ENCODE measurements at places on chromosomes 1 and 21.

- DNase-seq = no peak
Observed at GRCh38 chr1:117127795-117128194, 6.2 kb upstream of the TRIM45 start.

GRCh38 chr1:86155807-86156565 lies 586 bp downstream of the COL24A1 start:
- no peak for DNase-seq

- no peak for DNase-seq
Observed at GRCh38 chr1:203147376-203147775, 19.9 kb downstream of the ADORA1 start.

DNA sequence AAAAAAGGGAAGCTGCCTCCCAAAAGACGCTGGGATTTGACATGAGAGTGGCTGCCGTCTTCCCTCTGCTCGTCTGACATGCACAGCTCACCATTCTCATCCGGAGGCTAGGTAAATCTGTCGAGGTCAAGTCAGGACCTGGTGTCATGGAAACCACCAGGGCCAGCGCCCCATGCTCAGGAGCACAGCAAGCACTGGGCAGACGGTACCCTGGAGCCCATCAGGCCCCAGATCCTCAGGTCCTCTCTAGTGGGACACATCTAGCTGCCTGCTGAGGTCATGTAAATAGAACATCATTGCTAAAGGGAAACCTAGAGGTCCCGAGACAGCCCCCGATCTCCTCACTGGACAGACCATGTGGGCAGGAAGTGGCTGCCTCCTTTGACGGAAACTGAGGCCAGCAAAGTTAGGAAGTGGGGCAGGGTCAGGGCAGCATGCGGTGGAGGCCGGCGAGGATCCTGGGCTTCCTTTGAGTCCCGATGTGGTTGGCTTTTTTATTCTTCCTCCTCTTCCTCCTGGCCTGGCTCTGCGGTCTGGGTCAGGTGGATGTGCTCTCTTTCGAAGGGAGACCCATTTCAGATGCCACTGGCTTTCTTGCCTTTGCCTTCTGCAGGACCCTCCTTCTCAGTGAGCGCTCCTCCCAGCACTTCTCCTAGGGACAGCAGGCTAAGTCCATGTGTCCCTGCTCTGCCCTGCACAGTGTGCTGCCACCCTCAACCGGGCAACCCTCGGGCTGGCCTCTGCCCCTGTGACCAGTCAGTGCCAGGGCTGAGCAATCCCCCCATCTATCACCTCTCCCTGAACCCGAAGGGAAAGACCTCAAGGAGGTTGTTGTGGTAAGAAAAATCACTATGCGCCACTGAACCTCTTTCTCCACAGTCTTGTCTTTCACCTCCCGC lies 5.9 kb downstream of the AGT start:
- DNase-seq = no peak

DNA sequence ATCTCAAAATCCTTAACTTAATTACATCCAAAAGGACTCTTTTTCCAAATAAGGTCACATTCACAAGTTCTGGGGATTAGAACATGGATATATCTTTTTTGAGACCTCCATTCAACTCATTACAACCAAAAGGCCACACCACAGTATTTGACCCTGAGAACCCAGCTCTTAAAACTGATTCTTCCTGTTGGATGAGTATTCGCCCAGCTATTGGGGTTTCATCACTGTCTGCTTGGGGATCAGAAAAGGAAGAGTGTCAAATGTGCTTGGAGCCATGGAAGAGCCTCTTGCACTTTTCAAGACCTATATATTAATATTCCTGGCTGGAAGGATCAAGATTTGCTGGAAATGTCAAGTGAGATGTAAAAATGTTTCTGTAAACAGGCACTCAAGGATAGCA lies 5.4 kb upstream of the TINAGL1 start:
- no peak for DNase-seq

DNA sequence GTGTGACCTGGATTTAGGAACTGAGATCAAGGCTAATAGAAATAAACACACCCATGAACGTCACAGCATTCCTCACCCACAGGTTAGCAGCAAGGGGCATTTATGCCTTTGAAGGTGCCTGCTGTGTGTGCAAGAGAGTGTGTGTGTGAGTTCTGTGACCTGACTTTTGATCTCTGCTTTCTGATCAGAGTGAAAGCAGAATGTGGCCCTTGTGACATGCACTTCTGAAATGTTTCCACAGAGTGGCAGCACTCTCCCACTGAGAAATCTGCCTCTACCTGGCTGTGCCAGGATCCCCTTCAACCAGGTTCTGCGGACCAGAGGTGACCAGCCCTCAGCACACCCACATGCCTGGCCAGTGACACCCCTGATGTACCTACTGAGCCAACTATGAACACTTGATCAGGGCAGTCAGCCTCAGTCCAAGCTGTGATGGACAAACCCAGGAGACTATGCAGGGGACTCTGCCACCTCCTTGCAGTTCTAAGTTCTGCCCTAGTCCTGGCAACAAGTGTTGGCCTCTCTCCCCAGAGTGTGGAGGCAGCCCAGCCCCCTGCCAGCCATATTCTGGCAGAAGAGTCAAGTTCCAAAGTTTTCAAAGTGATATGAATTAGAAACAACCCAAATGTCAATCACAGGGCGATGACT lies 41.0 kb downstream of the RXRG start:
- peak; percentile 37 for DNase-seq

GRCh38 chr1:214324896-214325800 lies 44.2 kb downstream of the SMYD2 start:
- no peak for DNase-seq

DNA sequence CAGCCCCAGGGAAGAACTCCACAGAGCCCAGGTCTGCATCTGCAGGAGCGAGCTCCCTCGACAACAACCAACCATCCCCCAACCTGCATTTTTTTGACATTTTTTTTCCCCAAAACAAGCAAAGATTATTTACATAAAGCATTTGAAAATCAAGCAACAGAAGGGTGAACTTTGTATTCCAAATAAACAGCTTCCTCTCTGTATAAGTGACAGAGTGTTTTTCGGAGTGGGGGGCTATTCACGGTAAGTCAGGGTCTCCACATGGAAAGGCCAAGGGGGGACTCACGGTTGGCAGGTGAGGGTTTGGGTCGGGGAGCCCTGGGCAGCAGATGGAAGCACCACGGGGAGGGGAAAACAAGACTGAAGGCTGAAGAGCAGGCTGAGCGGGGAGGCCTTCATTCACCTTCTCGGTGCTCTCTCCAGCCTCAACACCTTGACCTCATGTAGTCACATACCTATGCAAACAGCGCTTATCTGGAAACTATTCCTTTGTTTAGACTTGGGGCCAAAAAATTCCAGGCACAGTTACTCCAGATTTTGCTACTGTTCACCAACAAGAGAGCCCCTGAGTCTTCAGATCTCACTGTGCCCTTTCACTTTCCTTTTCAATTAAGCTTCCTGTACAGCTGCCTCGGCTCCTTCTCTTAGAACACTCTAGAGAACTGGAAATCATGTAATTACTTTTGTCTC lies 27.6 kb downstream of the C2CD2 start:
- DNase-seq = peak; percentile 67

DNA sequence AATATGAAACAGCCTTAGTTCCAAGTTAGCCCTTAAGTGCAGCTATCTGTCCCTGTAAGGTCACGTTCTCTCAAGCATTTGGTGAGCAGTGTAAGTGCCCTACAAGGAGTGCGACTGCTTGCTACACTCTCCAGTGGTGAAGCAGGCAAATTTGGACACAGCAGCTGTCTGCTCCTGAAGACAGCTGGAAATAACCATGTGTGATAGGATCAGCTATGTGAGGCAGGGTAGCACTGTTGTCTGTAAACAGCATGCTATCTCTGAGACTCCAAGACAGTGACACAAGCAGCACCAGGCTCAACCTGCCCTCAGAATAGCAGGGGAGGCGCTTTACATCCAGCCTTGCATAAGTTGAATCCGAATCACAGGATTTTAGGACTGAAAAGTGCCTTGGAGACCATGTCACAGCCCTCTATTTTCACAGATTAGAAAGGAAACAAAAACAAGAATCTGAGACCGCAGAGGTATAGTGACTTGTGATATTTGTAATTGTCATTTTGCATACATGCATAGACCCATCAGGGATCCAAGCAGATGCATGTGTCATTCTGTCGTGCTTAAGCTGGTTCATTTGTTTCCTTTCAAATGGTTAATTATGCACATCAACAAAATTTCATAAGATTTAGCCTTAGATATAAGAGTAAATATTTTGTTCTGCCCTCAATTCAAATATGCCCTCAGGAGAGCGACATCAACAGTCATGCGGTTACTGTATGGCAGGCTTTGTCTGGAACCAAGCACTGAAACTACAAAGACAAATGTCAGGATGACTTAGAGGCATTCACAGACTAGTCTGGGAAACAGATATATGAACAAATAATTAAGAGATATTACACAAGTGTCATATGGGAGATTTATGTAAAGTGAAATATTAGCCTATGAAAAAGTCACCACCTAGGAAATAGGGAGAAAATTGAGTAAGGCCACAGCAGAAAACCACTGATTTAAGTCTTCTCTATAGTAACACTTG lies 134.9 kb upstream of the NRIP1 start:
- DNase-seq = no peak

DNA sequence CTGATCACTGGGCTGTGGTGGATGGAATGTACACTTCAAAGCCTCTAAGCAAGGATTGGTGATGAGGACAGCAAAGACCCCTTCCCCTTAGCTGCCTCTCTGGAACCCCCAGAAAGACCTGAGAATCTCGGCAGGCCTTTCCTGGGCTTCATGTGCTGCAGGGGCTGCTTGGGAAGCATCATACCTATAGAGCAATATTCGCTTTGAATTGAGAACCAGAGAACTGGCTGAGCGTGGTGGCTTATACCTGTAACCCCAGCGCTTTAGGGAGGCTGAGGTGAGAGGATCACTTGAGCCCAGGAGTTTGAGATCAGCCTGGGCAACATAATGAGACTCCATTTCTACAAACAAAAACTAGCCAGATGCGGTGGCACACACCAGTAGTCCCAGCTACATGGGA lies 22.0 kb downstream of the CSF1 start:
- DNase-seq = no peak

DNA sequence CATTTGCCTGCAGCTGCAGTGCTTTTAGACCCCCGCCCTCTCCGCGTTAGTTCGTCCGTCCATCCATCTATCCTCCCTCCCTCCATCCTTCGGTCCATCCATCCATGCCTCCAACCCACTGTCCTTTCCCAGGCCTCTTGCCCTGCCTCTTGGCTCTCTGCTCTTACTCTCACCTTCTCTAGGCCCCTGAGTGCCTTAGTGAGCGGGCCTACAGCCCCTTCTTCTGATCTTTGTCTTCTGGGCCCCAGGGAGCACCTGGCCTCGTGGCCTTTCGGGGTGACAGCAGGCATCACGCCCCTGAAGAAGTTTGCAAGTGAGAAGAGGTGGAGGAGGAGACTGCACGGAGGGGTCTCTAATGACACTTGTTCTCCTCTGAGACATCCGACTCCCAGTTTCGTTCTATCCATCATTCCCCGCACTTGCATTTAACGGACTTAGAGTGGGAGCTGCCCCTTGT lies 842 bp downstream of the ATXN7L2 start:
- no peak for DNase-seq

GRCh38 chr1:235018720-235019444 lies 109.8 kb downstream of the TOMM20 start:
- DNase-seq = no peak

DNA sequence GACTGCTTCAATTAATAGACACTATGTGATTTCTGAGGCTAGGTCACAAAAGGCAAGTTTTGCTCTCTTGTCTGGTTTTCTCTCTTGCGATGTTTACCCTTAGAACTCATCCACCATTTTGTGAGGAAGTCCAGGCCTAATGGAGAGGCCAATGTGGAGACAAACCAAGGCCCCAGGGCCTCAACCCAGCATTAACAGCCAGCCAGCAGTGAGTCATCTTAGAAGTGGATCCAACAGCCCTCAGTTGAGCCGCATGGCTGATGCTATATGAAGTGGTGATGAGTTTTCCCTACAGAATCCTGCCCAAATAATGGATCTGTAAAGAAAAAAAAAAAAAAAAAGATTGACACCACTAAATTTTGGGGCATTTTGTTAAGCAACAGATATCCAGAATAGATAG lies 95.1 kb downstream of the DNTTIP2 start:
- DNase-seq = no peak

- DNase-seq = no peak
Observed at GRCh38 chr1:213268221-213268620, 217.2 kb downstream of the RPS6KC1 start.

- no peak for DNase-seq
Observed at GRCh38 chr1:235992346-235992745, 72.5 kb downstream of the NID1 start.

DNA sequence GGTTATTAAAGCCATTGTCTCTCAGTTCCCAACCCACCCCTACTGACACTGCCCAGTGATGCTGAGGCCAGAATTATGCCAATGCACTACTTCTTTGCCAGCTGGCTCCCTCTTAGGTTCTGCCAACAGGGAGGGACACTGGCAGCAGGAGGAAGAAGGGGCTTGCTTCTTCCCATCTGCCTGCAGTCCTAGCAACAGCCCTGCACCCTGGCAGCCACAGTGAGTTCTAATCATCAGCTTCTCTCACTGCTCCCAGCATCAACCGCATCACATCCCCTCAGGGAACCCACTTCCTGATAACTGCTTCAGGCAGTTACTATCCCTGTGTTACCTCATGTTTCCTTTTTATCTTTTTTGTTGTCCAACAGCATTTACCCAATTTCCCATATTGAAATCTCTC lies 86.2 kb downstream of the UBR4 start:
- peak; percentile 47 for DNase-seq

DNA sequence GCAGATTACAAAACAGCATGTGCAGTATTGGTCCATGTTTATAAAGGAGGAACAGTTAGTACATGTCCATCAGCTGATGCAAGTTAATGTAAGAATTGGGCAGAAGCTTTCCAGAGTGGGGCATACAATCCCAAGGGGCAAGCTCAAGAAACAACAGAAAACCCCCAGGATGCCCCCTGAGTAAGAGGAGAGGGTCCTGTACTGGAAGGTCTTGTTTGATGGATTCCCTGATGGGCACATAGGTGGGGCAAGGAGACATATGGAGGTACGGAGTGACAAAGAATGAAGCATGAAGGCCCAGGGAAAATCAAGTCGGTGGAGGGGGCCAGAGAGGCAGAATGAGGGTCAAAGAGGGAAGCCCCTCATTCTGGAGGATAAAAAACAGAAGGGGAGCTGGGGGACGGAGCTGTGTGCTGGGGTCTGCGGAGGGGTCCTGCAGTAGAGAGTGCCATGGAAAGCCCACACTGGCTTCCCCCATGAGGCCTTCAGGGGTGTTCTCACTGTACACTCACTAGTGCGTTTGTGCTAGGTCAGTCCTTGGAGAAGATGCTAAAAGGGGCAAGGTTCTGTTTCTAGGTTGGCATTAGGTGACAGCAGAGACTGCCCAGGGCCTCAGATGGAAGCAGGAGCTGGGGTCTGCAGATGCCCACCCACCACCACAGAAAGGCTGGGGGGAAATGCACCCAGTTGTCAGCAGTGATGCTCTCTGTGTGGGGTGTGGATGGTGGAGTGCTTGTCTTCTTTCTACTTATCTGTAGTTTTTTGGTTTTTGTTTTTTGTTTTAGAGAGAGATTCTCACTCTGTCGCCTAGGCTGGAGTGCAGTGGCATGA lies 12.5 kb upstream of the MATN1 start:
- no peak for DNase-seq

- DNase-seq = no peak
Observed at GRCh38 chr1:160606611-160607010, 27.3 kb upstream of the CD84 start.

- no peak for DNase-seq
Observed at GRCh38 chr1:239914751-239915231, 176.9 kb upstream of the FMN2 start.

- peak; percentile 12 for DNase-seq
Observed at GRCh38 chr1:93591676-93592550, 89.7 kb downstream of the BCAR3 start.

Data from CD4-positive, alpha-beta T cell treated with Interleukin-10 for 1 hour (primary cell).